ENCODE measurements at places on chromosomes 5 and 9.
A peak's percentile ranks its signal among the peaks of the same experiment; 100 is the strongest.

DNA sequence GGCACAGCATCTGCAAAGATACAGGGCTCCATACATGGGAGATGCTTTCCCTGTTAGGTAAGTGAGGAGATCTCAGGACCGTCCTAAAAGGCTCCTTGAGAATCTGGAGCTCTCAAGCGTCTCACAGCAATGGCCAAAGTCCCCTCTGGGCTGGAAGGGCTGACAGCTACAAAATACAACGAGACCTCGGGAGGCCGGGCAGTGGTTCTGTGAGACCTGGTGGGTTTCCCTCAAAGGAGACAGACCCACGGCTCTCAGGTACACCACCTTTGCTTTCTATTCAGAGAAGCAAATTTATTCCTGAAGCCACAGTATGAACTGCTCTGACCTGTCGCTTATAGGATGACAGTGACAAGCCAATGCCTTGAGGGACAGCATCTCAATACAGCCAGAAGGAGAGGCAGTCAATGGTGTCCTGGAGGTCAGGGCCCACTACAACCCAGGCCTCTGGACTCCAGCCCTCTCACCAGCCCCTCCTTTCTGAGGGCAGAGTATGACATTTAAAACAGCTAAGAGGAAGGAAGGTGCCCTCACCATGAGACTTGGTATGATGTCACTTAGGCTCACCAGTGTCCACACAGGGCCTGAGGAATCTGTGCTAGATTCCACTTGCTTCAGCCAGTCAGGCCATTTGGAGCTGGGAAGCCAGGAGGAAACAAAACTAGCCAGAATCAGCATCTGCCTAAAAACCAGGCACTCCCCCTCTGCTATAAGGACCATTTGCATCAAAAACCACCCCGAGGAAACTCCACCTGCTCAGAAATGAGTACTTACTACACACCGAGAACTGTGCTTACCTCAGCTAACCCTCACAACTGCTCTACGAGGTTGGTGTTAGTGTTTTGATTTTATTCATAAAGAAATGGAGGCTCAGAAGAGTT, 86.5 kb upstream of the FSTL4 start:
- DNase-seq = no peak

GRCh38 chr5:145163876-145164275, 671.3 kb downstream of the PRELID2 start:
- DNase-seq = no peak

DNA sequence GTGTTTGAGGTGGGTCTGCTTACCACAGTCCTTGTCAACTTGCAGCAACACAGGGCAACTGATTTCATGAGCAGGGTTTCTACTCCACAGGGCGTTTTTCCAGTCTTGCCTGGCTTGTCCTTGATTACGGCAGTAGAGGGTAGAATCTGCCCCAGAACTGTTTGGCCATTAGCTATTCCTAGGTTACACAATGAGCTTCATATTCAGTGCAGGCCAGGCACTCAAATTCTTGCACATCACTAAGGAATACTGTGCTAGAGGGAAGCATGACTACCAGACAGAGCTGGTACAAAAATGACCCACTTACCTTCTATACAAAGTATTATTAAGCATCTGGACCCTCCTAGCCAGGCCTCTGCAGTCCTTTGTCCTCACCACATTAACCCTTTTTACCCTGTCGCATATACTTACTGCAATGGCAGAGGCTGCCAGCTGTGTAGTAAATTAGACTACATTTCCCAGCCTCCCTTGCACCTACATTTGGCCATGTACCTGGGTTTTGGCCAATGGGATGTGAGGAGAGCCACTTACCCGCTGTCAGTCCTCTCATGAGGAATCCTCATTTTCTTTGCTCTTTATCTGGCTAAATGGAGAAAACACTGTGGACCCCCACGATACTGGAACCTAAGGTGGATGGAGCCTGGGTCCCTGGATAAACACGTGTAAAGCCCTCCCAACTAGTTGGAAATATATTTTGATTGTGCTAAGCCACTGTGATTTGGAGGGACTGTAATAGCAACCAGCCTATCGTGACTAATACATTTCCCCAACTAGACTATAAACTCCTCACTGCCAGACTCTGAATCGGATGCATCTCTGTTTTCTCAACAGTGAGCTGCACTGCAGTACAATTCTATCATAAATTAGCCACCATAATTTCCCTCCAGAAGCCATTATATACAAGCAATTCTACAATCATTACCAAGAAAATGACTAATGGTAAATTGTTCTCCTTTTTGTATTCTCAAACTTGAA, 218.7 kb downstream of the GLIS3 start:
- DNase-seq = peak; percentile 19

GRCh38 chr5:177169271-177169670, 35.7 kb downstream of the NSD1 start:
- DNase-seq = no peak

GRCh38 chr5:39376293-39376714, 12.0 kb upstream of the C9 start:
- DNase-seq = peak; percentile 66

DNA sequence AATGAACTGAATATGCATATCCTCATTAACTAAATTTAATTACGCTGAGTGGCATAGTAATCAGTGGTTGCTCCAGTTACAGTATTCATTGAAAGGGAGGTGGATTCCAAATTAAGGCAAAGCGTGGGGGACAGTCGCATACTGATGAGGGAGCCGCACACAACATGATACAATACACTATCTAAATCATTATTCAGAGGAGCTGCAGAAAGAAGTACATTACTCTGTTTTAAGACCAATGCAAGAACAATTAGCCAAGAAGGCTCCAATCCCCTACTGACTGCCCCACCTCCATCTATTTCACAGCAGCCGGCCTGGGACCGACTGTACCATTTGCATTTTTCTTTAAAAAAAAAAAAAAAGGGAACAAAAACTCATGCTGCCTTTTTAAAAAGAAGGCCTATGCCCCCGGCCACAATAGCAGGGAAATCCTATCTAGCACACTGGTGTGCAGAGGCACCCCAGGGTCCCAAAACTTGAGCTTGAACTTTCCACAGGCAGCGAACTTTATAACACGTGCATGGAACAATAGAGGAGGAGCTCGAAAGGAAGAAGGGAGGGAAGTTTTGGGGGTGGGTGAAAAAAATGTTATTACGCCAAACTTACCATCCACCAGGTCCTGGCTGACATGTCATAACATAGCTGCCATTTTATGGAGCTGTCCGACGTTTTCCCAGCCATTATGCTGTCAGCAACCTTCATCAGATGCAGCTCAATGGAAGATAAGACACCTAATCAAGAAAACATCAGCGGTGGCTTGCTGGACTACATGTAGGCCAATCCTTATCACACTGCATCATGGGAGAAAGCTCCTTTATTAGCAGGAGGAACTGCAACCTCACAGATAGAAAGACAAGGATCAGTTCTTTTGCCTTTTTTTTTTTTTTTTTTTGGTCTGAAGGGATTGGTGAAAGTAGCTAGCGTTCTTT, 161.6 kb downstream of the ZDHHC21 start:
- no peak for DNase-seq

- no peak for DNase-seq
Observed at GRCh38 chr5:78001197-78001596, 225.1 kb upstream of the TBCA start.

- no peak for DNase-seq
Observed at GRCh38 chr5:142872217-142872616, 102.0 kb downstream of the ARHGAP26 start.

Data from midbrain (tissue), 1 donor.